ENCODE measurements at places on chromosomes 2 and 18. TPM values are rescaled to one million over a fixed set of nuclear protein-coding genes. Genes with fewer than 3 reads are reported as not detected.

The FIGN gene
- total RNA-seq, result 16.4 TPM

The CTNNA2 gene
- total RNA-seq, result 0.13 TPM

- DNase-seq, result no peak
These were observed 87.3 kb downstream of the ANTXR1 start for GRCh38 chr2:69100220-69100723.

The GNAL gene
- 1.1 TPM for total RNA-seq
